ENCODE measurements at places on chromosomes 2 and 18.

- no peak for DNase-seq
Observed at GRCh38 chr2:233413559-233414272, 59.4 kb downstream of the DGKD start.

DNA sequence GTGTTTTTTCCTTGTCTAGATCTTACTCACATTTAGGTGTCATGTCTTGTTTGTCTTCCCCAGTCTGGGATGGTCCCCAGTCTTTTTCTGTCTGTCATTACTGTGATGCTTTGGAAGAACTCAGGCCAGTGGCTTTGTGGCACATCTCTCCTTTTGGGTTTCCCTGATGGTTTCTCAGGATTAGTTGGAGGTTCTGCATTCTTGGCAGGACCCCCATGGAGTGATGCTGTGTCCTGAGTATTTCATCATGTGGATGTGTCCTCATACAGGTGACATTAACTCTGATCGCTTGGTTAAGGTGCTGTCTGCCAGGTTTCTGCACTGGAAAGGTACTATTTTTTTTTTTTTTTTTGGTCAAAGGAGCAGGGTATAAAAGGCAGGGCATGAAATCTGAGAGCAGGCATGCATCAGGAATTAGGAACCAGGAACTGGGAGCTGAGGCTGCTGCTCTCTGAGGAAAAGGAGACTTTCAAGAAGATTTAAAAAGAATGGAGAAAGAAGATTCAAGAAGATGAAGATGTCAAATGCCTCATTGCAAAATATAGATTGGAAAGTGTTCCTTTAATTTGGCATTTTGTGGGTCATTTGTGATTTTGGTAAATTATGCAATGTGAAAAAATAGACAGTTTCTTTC lies 85.3 kb downstream of the NUP35 start:
- no peak for DNase-seq

DNA sequence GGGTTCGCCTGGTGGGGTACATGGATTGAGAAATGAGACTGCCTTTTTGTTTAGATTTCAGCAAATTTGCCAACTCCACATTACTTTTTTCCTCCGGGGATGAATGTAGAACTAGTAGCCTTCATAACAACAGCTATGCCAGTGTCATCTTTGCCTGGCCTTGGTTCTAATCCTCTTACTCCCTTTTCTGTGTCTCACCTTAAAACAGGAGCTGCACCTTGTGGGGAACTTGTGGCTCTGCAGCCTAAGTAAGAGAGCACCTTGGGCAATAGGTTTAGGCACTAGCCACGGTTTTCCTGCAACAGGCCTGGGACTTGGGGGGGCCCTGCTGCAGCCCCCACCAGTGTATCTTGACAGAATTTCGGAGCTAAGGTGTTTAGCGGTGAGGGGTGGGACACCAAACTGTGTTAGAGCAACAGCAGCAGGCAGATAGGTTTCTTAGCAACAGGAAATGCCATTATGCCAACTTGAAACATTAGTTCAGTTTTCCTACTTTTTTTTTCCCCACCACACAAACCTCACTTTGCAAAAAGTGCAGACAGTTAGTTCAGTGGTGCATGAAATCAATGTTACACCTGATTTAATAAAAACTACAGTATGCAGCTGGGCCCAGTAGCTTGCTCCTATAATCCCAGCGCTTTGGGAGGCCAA lies 173.7 kb downstream of the PRKCE start:
- no peak for DNase-seq

DNA sequence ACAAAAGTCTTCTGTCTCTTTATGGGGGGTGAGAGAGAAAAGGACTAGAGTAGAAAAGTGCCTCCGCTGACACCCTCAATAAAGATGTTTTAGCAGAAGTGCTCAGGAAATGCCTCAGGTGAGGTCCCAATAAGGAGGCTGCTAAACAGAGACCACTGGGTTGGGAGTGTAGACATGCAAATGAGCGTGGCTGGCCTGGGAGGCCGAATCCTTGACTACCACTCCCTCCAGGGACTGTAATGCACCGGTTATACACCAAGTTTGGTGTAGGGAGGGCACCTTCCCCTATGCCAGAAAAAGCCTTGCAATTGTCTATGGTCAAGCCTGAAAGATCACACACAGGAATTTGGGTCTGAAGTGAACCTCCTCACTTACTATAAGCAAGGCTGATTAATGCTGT lies 1.8 kb downstream of the TMX3 start:
- no peak for DNase-seq

- DNase-seq = no peak
Observed at GRCh38 chr2:159985656-159986055, 76.8 kb downstream of the PLA2R1 start.

DNA sequence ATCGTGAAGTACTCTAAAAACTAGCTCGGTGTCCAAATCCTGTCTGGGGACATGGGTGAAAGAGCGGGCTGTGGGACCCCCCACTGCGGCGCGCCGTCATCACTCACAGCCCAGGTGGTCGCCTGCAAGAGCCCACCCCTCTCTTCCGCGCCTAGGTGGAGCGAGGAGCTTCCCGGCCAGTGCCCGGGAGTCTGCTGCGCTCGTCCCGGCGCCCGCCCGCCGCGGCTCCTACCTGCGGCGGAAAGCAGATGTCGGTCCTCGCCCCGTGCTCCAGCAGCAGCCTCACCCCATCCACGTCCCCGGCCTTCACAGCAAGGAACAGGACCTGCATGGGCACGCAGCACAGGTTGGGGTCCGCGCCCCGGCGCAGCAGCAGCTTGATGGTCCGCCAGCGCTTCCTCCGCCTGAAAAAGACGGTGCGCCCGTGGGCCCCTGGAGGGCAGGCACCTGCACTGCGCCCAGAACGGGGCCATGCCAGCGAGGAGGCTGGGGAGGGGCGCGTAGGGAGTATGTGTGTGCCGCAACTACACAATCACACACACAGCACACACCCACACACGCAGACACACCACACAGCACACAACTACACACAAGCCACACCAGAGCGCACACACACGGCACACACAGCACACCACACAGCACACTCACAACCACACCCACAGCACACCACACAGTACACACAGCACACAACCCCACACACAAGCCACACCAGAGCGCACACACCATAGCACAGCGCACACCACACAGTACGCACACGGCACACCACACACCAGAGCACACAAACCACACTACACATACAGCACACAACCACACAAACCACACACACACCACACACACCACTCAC lies 37.4 kb downstream of the ANKMY1 start:
- DNase-seq = no peak

GRCh38 chr2:234829074-234829455 lies 122.8 kb upstream of the SH3BP4 start:
- no peak for DNase-seq

DNA sequence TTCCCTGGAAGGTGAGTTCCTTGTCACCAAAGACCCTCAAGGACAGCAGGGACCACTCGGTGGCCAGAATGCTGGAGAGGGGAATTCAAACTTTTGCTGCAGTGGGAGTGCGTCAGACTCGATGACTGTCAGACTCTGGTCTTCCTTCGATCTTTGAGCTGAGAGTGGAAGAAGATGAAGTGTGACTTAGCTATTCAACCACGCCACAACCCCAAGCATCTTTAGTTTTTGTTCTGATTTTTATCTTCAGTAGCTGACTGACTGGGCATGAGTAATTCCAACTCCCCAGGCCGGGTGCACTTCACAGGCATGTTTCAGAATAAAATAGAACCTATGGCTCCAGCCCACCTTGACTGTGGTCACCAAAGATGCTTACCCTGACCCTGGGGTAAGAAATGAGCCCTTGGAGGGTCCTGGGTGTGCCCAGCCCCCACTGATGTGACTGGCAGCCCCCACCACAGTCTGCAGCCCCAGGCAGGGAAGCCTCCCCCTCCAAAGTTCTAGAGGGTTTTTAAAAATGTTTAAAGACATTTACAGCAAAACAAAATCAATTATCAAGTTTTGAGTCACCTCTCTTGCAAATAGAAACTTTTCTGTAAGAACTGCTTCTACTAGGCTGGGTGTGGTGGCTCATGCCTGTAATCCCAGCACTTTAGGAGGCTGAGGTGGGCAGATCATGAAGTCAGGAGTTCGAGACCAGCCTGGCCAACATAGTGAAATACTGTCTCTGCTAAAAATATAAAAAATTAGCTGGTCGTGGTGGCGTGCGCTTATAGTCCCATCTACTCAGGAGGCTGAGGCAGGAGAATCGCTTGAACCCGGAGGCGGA lies 24.9 kb upstream of the YWHAQ start:
- DNase-seq = no peak

DNA sequence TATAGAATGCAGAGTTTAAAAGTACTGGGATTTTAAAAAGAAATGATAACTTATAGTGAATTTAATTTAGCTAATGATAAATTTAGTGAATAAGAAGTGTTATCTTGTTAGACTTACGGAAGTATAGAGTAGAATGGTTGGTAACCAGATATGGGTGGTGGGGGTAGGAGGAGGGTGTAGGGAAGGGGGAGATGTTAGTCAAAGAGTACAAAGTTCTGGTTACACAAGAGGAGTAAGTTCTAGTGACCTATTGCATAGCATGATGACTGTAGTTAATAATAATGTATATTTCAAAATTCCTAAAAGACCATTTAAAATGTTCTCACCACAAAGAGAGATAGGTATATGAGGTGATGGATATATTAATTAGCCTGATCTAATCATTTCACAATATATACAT lies 184.8 kb upstream of the STON1 start:
- no peak for DNase-seq

DNA sequence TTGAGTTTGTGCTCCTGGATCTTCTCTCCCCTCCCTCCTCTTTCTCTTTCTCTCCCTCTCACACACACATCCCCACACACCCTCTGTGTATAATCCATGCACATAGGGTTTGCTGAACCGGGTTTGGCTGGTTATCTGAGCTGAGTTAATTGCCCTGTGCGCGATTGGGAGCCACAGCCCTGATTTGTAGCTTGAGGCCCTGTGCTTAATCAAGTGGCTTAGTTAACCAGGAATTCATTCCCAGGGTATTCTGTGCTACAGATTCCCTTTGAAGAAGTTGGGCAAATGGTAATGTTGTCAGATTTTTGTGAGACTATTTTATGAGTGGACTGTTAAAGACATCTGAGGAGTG lies 6.2 kb downstream of the PARD3B start:
- DNase-seq = no peak

DNA sequence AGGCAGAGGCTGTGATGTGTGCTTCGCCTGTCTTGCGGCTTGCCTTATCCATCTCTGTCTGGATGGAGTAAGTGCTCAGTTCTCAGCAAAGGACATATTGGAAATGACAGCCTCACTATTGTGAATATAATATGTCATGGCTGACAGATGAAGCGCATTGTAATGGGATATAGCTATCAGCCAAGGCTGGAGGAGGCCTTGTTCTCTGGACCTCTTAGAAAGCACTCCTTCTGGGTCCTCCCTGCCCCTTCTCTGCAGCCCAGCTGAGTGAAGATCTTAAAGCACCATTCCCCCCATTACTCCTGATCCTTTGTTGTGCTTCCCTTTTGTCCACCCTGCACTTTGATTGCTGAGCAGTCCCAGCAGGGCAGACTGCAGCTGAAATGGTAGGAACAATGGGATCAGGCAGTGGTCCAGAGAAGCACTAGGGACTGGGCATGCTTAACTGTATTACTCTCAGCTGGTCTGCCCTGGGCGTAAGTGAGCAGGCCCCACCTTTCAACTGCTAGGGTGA lies 265.3 kb downstream of the SETBP1 start:
- no peak for DNase-seq

DNA sequence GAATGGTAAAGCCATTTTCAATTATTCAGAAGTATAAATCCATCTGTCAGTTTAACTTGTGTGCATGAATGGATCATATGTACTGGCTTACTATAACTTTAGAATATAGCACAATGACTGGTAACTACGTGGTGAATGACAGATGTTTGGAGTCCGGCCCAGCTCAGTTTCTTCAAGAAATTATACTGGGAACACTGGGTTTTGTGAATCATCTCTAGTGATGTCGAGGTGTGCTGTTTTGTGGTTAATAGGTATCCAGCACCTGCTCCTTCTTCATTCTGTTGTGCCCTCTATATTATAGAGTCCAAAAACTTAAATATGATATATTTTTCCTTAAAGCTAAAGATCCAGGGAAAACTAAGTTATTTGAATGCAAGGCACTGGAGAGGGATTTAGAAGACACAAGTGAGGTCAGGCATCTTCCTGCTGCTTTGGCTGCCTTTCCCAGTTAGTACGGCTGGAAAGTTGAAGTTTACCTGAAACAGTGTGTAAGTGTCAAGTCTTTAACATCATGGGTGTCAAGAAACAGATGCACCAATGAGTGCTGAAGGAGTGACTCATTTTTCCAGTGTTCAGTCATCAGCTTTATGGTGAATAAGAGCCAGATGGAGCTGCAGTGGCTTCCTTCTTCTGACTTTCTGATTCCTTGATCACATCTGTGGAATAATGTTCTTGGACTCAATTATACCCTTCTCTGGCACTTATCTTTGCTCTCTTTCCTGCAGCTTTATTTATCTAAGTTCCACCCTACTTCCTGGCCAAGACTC lies 1079.5 kb upstream of the CELF4 start:
- DNase-seq = no peak

- DNase-seq = no peak
Observed at GRCh38 chr2:119491776-119492525, 32.3 kb downstream of the SCTR start.

GRCh38 chr2:18479947-18480369 lies 80.5 kb downstream of the RDH14 start:
- DNase-seq = no peak

GRCh38 chr2:219628986-219629901 lies 1.8 kb downstream of the SLC4A3 start:
- no peak for DNase-seq

GRCh38 chr18:62738639-62739038 lies 23.3 kb downstream of the PHLPP1 start:
- DNase-seq = no peak

DNA sequence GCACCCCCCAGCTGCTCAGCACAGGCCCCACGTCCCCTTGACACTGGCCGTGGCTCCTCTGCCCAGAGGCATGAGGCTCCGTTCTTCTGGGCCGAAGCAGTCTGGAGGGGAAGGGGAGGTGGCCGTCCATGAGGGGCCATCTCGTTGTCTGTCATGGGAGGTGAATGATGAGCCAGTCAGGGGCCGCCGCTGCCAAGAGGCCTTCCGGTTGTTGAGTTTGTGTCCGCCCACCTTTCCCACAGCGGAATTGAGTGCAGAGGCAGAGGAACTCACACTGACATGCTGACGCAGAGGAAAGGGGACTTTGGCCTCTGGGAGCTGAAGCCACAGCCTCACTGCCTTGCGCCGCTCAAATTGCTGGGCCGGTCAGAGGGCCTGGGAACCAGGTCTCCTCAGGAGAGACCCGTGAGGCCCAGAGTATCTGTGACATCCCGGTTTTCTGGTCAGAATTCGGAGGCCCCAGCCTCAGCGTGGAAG lies 268.4 kb downstream of the ATAD2B start:
- DNase-seq = peak; percentile 69

GRCh38 chr2:38131676-38132075 lies 55.7 kb upstream of the CYP1B1 start:
- no peak for DNase-seq

DNA sequence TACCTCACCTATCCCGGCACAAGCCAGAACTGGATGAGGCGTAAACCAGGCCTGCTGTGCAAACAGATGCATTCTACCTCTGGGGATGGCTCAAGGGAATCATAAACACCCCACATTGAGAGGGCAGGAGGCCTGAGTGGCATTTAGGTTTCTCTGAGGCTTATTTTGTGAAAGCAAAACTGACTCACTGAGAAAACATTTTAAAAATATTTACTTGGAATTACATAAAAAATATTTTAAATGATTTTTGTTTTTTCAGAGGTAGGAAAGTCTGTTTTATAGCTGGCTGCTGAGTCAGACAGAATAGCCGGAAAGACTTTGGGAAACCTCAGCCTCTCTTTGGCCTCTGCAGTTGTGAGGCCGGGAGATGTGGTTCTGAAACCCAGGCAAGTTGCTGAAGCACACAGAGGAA lies 244.1 kb downstream of the NCKAP5 start:
- no peak for DNase-seq
